ENCODE measurements at places on chromosomes 12 and 14.

DNA sequence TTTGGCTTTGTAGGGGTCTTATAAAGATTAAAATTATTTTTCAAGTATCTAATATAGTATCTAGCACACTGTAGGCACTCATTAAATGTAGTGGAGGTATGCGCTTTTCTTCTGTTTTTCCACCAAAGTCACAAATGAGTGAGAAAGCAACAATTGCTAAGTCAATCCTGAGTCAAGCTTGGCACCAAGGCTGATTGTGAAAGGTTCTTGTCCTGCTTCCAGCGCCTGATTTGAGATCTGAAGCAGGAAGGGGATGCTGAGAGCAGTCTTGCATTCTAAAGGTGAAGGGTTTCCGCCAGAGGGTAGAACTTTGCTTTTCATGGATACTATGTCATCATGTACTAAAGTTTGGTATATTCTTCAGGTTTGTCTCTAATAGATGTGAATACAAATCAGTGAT lies 64.9 kb upstream of the DAAM1 start:
- no peak for DNase-seq

DNA sequence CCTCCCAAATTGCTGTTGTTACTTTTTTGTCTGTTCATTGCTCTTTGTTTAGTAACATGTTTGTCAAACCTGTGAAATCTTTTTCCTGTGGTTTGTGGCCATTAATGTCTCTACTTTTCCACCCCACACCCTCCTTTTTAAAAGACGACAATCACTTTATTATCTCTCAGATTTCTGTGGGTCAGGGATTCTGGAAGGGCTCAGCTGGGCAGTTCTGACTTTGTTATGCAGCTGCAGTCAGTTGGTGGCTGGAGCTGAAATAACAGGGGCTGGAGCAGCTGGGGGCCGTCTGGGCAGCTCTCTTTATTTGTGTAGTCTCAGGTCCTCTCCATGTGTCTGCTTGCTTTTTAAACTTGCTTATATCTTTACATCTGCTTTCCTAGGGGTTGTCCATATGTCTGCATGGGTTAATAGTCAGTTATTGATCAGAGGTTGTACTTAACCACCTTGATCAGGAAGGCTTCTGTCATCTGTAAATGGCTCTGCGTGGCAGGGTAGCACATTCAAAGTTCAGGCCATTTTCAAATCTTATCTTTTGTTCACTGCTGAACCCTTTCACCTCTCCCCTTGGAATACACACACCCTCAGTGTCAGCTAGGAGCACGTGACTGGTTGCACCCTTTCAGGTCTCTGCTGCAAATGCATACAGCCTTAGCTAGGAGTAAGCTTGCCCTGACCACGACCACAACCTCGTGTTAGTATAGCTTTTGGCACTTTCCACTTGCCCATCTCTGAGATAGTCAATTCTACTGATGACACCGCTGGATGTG lies 27.9 kb downstream of the BORCS5 start:
- no peak for DNase-seq

DNA sequence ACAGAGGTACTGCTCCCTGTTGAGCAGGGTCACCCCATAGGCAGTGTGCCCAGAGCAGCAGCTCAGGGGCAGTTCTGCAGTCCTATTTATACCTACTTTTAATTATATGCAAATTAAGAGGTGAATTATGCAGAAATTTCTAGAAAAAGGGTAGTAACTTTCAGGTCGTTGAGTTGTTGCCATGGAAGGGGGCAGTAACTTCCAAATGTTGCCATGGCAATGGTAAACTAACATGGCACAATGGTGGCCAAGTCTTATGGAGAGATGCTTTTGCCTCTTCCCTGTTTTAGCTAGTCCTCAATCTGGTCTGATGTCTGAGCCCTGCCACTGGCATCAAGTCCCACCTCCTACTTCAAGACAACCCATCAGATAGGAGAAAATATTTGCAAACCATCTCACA lies 30.4 kb upstream of the P2RX7 start:
- no peak for DNase-seq

- DNase-seq, result no peak
These were observed 5.9 kb downstream of the SPTLC2 start for GRCh38 chr14:77610553-77610952.

GRCh38 chr12:93943780-93944179 lies 204.6 kb upstream of the PLXNC1 start:
- DNase-seq, result no peak

DNA sequence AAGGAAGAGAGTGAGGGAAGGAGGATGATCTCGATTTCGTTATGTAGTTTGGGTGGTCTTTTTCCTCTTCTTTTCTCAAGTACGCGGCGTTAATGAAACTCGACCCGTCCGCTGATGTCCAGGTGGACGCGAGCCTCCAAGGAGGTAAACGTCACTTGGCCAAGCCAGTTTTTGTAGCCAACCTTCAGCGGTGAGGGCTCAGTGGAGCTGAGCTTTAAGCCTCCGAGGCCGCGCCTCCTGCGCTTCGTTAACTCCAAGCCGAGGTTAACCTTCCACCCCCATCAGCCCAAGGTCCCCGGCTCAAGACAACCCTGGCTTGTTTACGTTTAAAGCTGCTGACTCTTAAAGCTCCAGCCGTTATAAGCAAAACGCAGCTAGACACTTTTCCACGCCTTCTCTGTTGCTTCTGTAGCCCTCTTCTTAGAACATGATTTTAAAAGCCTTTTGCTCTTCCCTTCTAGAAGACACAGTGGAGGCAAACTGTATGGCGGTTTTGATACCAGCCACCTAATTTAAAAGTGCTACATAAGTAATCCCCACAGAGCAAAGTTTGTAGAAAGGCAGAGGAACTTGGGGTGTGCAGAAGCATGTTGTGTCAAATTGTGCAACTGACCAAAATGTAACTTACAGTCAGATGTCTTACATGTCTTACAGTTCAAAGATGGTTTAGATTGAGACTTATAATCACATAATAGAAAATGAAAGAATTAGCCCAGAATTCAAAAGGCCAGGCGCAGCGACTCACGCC lies 923 bp upstream of the ITPR2 start:
- DNase-seq, result no peak

- DNase-seq, result no peak
These were observed 774.7 kb downstream of the TMTC2 start for GRCh38 chr12:83461336-83461935.

DNA sequence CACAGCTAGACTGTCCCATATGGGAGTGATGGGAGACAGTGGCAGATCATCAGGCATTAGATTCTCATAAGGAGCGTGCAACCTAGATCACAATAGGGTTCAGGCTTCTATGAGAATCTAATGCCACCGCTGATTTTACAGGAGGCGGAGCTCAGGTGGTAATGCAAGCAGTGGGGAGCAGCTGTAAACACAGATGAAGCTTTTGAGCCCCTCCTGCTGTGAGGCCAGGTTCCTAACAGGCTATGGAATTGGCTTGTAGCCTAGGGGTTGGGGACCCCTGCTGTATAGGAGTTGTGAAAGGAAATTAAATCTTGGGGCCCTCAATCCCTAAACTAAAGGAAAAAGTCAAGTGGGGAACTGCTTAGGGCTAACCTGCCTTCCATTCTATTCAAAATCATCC lies 29.6 kb downstream of the ADIPOR2 start:
- no peak for DNase-seq

- no peak for DNase-seq
These were observed 54.2 kb downstream of the C12orf42 start for GRCh38 chr12:103441437-103442181.

GRCh38 chr12:123954647-123955350 lies 17.8 kb downstream of the CCDC92 start:
- no peak for DNase-seq

GRCh38 chr14:103290056-103290455 lies 44.0 kb upstream of the EIF5 start:
- no peak for DNase-seq

- no peak for DNase-seq
These were observed 33.0 kb downstream of the EMP1 start for GRCh38 chr12:13229504-13229903.

DNA sequence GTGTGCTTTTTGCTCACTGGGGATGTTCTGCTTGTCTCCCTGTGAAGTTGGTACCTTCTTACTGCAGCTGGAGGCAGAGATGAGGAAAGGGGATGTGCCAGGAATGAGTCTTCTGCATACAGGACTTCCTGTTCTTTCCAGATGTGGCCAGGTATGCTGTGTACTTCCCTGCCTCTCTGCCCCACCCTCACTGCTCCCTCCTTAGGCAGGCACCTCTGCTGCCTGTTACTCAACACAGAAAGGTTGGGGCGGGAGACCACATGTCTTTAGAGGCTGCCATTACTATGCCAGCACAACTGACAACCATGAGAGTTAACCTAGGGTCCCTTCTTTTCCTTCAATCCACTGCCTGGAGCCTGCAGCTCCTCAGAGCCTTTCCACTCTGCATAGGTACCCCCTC lies 2.0 kb upstream of the OAS3 start:
- no peak for DNase-seq

- DNase-seq, result no peak
These were observed 36.3 kb upstream of the STK38L start for GRCh38 chr12:27207615-27208413.

Data from stimulated activated CD4-positive, alpha-beta T cell treated with anti-CD3 and anti-CD28 coated beads, Interleukin-1b, Interleukin-23, amount 100 ng/mL, for 1 hour (primary cell).